ENCODE measurements at places on chromosomes 1 and 21. TPM values are rescaled to one million over a fixed set of nuclear protein-coding genes. Genes with fewer than 3 reads are reported as not detected.

GRCh38 chr1:215792446-215792845 is 225.3 kb downstream of the KCTD3 start:
- no peak for DNase-seq

DNA sequence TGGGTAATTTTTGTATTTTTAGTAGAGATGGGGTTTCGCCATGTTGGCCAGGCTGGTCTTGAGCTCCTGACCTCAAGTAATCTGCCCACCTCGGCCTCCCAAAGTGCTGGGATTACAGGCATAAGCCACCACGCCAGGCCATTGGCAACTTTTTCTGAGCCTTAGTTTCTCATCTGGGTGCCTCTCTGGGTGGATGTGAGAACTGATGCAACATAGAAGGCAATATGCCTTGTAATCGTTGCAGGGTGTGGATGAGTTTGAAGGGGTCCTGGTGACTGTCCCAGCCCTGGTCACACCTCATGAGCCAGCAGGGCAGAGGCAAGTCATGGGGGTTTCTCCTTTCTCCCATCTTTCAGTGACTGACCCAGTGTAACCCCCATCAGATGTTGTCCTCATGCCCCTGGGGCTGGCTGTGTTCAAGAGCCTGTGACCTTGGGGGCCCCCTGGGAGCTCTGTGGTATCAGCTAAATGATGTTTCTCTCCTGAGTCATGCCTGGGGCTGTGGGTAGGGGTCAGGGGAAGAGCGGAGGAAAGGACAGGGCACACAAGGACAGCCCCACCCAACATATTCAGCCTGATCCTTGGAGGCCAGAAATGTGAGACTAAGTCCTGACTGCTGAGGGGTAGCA is 3.6 kb downstream of the COL9A2 start:
- no peak for DNase-seq

Gene CNKSR1
- 1.0 TPM for total RNA-seq

Gene RCAN1
- total RNA-seq, result 42.8 TPM

DNA sequence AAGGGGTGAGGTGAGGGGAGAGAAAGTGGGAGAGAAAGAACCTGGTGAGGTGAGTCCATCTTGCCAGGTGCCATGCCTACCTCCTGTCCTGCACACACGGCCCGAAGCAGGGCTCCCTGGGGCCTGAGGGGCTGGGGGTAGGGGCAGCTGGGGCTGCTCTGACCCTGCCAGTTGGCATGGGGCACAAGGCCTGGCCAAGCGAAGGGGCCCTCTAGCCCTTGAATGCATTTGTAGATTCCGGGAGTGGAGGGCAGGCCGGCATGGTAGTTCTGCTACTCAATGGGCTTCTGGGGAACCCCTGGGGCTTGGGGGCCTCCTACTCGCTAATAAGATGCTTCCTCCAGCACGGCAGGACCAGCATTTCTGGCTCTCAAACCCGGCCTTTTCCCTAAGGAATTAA is 3.6 kb upstream of the PRDM16 start:
- no peak for DNase-seq

- DNase-seq, result no peak
Measured at GRCh38 chr1:242004751-242005495, 6.0 kb upstream of the MAP1LC3C start.

Gene IL20
- not detected for total RNA-seq

GRCh38 chr1:77560741-77561140 is 121.7 kb downstream of the ZZZ3 start:
- no peak for DNase-seq

DNA sequence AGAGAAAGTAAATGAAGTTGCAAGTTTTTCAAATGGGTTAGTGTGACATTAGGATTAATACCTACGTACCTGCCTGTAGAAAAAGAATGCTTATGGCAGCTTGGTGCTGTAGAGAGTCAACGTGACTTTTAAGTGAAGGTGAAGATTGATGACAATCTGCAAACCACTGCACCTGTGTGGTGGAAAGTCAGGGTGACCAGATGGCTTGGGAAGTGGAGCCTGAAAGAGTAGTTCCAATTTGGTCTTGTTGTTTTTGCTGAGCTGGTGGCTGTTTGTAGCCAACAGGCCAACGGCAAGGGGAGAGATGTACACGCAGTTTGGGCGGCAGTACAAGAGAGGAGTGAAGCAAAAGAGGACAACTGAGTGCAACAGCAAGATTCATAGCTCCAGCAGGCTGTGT is 78.1 kb upstream of the JAK1 start:
- DNase-seq, result no peak

Gene OR2C3
- not detected for total RNA-seq

Gene NCF2
- 7.7 TPM for total RNA-seq

- no peak for DNase-seq
Measured at GRCh38 chr1:33719326-33719725, 144.6 kb upstream of the HMGB4 start.

DNA sequence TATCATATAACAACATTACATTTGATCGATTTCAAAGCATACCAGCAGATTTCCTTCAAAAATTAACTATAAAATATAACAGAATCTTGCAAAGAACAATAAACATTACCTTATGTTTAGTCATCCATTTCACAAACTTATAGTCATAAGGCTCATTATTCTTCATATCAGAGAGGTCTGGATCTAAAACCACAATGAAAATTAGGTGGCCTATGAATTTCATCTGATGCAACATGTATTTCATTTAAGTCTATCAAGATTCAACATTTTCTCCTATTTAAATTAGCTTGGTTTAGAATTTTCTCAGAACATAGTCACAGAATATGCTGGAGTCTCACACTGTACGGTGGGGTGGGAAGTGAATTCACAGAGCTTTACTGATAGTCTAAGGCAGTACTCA is 49.2 kb downstream of the KYAT3 start:
- no peak for DNase-seq

Gene RABGGTB
- 40.0 TPM for total RNA-seq

- no peak for DNase-seq
Measured at GRCh38 chr1:230216896-230217295, 149.9 kb downstream of the GALNT2 start.

Gene CLCA1
- not detected for total RNA-seq

DNA sequence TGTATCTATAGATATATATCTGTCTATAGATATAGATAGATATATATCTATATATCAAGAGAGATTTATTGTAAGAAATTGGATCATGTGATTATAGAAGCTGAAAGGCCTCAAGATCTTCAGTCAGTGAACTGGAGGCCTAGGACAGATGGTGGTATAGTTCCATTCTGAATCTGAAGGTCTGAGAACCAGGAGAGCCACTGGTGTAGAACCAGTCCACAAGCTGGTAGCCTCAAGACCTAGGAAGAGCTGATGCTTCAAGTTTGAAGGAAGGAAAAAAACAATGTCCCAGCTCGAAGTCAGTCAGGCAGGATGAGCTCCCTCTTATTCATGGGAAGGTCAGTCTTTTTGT is 213.2 kb upstream of the JUN start:
- DNase-seq, result no peak

DNA sequence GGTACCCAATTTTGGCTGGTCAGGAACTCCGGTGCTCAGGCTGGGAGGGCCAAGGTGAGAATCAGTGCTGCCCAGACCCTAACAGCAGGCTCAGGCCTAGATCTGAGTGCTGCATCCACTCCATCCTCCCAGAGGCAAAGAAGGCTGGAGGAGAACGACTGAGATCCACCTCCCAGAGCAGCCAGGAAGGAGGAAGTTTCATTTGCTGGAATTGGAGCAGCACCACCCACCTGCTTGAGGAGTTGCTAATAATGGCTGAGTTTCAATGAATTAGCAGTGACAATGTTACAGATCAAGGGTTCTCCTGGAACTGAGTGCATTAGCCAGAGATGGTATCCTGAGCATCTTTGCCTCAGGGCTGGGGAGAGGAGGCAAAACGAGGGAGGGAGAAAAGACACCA is 46.7 kb upstream of the KLHDC7A start:
- DNase-seq, result no peak
